LHCN-M2 (cell line): ENCODE measurements at places on chromosomes 6 and 20.

DNA sequence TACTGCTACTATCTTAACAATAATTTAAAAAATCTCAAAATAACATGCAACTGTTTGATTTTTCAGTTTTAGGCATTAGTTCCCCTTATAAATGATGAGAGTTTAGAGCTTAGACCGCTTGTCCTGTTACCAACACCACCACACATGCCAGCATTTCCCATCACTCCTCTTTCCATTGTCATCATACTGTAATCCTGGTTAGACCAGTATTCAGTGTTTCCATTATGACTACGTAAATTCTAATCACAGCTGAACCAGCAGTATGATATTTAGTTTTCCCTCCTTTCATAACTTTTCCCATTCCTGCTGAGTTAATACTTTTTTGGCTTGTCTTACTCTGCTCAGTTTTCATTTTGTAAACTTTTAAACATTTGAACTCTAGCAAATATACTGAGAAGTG lies 12.2 kb upstream of the TBC1D20 start:
- DNase-seq, result no peak

DNA sequence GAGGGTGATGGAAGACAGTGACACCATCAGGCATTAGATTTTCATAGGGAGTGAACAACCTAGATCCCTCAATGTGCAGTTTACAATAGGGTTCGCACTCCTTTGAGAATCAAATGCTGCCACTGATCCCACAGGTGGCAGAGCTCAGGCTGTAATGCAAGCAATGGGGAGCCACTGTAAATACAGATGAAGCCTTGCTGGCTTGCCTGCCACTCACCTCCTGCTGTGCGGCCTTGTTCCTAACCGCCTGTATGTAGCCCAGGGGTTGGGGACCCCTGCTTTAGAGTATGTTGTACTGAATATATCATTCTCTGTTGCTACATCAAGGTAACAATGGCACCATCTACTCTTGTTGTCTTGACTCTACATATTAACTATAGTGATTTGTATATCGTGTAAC lies 37.1 kb downstream of the TPD52L1 start:
- DNase-seq, result no peak

DNA sequence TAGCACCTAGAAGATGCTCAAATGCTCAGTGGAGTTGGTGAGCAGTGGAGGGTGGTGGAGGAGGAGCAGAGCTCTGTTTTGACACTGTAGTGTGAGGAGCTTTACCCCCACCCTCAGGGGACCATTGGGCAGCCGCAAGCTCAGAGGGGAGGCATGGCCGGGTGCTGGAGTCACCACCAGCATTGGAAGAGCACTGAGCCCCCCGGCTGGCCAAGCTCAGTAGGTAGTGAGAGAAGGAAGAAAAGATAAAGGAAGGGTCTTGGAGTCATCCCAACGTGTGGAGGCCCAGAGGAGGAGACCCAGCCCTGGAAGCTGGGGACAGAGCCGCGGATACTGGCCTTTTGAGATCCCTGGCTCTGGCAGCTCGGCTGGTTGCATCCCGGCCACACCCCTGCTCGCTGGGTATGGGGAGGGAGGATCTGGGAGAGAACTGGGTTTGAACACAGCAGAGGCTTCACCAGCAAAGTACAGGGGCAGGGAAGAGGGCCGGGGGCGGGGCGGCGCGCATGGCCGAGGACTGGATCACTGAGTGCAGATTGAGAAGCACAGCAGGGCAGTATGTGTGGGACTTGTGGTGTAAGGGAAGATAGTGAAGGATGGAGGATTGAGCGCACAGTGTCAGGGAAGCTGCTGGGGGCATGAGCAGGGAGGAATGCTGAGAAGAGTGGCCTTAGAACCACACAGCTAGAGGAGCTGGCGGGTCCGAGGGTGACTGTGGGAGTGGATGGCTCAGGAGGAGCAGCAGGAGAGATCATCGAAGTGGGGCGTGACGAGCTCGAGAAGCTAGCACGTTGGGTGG lies 24.4 kb downstream of the SYNDIG1 start:
- no peak for DNase-seq

DNA sequence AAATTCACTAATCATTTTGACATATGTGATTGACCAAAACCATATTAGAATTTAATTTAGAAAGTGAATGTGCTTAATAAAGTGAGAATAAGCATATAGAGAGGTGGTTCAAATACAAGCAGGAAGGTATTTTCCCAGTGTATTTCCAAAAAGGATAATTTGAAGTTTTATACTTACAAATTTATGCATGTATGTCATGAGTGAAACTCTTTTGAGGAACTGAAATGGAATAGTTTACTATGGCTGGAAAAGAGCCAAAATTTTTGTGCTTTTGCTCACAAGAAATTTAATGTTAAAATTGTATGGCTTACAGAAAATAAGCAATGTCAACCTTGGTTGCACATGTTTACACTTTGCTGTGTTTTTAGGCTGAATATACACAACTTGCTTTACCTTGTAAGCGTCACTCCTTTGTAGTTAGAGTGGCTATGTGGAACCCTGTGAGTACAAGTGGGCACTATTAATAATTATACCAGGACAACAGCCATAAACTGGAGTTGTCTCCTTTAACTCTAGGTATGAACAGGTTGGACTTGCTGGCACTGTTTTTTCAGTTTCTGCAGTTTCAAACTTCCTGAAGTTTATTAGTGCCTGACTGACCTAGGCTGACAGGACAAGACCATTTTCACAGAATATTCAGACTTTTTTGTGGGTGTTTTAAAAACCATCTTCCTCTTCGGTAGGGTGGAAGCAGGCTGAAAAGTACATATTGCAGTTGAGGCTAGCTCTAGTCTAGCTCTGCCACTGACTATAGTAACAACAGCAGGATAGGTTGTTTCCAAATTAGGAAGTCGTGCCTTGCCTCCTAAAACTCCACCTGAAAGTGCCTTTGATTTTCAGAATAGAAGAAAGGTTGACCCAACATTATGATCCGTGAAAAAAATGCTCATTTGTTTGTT lies 6.0 kb downstream of the AFDN start:
- no peak for DNase-seq

GRCh38 chr6:78810146-78810545 lies 57.2 kb upstream of the IRAK1BP1 start:
- DNase-seq, result peak; percentile 44
